ENCODE measurements at places on chromosomes 6 and 20.

DNA sequence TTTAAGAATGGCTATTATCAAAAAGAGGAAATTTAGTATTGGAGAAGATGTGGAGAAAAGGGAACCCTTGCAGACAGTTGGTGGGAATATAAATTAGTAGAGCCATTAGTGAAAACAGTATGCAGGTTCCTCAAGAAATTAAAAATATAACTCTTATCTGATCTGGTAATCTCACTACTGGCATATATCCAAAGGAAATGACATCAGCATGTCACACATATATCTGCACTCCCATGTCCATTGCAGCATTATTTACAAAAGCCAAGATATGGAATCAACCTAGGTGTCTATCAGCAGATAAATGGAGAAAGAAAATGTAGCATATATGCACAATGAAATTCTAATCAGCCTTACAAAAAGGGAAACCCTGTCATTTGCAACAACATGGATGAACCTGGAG is 2.6 kb downstream of the SIRPG start:
- peaks cover 4% of the 10 kb centered on the region for H3K27me3 ChIP-seq
- no peaks in the 10 kb centered on the region for H3K36me3 ChIP-seq
- no peaks in the 10 kb centered on the region for H3K4me1 ChIP-seq
- H3K4me3 ChIP-seq = no peak overlapping the region

- no peak for DNase-seq
- H3K27me3 ChIP-seq = no peaks in the 10 kb centered on the region
- no peaks in the 10 kb centered on the region for H3K4me1 ChIP-seq
- H3K27ac ChIP-seq = no peak overlapping the region
- H3K4me3 ChIP-seq = no peak overlapping the region
- no peaks in the 10 kb centered on the region for H3K36me3 ChIP-seq
Measured at GRCh38 chr20:751761-752160, 16.5 kb downstream of the SLC52A3 start.

GRCh38 chr6:143953922-143954321 is 54.1 kb downstream of the PLAGL1 start:
- no peaks in the 10 kb centered on the region for H3K27me3 ChIP-seq
- H3K4me1 ChIP-seq = no peaks in the 10 kb centered on the region
- DNase-seq = no peak
- no peak overlapping the region for H3K4me3 ChIP-seq

DNA sequence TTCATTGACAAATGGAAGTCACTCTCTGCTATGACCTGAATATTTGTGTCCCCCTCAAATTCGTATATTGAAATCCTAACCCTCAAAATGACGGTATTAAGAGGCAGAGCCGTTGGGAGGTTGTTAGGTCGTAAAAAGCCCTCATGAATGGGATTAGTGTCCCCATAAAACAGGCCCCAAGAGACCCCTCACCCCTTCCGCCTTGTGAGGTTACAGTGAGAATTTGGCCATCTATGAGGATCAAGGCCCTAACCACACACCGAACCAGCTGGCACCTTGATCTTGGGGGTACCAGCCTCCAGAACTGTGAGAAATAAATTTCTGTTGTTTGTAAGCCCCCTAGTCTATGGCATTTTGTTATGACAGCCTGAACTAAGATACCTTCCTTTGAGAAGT is 52.5 kb upstream of the SLC22A16 start:
- H3K27ac ChIP-seq = peak overlapping the region; percentile 3
- no peak for DNase-seq
- peaks cover 33% of the 10 kb centered on the region for H3K27me3 ChIP-seq
- H3K4me3 ChIP-seq = no peak overlapping the region

- no peak overlapping the region for H3K27ac ChIP-seq
- no peak for DNase-seq
- no peak overlapping the region for H3K4me3 ChIP-seq
- no peaks in the 10 kb centered on the region for H3K27me3 ChIP-seq
Measured at GRCh38 chr20:38115205-38115604, 49.9 kb downstream of the TGM2 start.

DNA sequence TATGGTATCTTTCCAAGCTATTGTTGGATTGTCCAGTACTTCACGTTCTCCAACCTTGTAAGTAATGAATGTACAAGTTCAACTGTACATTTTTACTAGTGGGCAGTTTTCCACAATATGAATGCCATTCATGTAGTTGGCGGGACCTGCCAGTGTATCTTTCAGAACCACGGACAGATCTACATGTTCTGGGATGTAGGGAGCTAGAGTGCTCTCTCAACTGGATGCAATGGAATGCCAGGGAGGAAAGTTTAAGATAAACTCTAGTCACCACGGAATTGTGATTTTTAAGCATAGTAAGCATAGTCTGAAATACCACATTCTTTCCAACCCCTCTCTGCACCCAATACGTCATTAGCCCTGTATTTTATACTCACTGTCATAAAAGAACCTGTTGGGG is 21.5 kb upstream of the HLA-C start:
- H3K4me3 ChIP-seq = no peak overlapping the region
- H3K27ac ChIP-seq = no peak overlapping the region
- H3K27me3 ChIP-seq = peaks cover 73% of the 10 kb centered on the region

GRCh38 chr6:170206851-170207431 is 83.9 kb downstream of the DLL1 start:
- H3K27ac ChIP-seq = no peak overlapping the region
- no peaks in the 10 kb centered on the region for H3K36me3 ChIP-seq
- H3K4me3 ChIP-seq = no peak overlapping the region
- no peaks in the 10 kb centered on the region for H3K4me1 ChIP-seq

- no peaks in the 10 kb centered on the region for H3K36me3 ChIP-seq
- H3K27me3 ChIP-seq = no peaks in the 10 kb centered on the region
- H3K4me1 ChIP-seq = no peaks in the 10 kb centered on the region
- no peak overlapping the region for H3K4me3 ChIP-seq
Measured at GRCh38 chr6:92538275-92538674, 881.1 kb downstream of the EPHA7 start.

GRCh38 chr20:3539311-3540107 is 68.7 kb downstream of the ATRN start:
- H3K27ac ChIP-seq = no peak overlapping the region
- peaks cover 4% of the 10 kb centered on the region for H3K36me3 ChIP-seq

DNA sequence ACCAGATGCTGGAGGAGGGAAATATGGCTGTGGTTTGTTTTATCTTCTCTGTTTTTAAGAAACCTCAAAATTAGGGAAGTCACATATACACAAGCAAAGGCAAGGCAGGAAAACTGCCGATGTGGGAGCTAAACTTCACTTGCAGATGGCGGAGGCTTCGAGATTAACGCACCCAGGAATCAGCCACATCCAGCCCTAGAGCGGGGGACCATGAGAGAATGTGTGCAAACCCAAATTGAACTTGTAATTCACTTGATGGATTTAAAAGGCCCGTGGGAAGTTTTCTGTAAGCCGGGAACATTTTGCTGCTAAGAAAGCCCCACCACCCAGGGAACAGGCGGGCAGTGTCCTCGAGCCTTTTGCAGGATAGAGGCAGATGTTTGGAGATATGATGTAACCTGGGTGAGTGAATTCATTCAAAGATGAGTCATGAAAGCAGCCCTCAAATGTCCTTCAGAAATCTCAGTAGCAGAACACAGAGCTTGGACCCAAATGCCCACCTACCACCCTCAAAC is 39.9 kb downstream of the PREX1 start:
- H3K36me3 ChIP-seq = peaks cover 3% of the 10 kb centered on the region
- H3K27me3 ChIP-seq = no peaks in the 10 kb centered on the region
- peak; percentile 78 for DNase-seq
- H3K4me3 ChIP-seq = no peak overlapping the region
- peak overlapping the region; percentile 54 for H3K27ac ChIP-seq

GRCh38 chr6:44524476-44525227 is 137.1 kb downstream of the CDC5L start:
- no peak for DNase-seq
- no peak overlapping the region for H3K4me3 ChIP-seq
- peaks cover 7% of the 10 kb centered on the region for H3K4me1 ChIP-seq

DNA sequence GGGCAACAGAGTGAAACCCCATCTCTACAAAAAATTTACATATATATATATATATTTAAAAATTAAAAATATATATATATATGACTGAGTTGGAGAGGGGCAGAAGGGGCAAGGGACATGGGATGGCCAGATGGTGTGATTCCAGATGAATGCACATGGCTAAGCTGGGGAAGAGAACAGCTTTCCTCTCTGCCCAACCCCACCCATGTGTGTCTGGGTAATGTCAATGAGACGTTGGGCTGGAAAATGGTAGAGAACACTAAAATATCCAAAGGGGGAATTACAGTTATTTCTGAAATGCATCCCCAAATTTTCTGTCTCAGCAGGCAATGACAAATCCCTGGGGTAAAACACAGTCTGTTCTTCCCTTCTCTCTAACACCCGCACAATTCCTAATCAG is 31.2 kb upstream of the CCND3 start:
- H3K36me3 ChIP-seq = no peaks in the 10 kb centered on the region
- no peaks in the 10 kb centered on the region for H3K27me3 ChIP-seq
- DNase-seq = no peak
- H3K4me3 ChIP-seq = no peak overlapping the region

- peak overlapping the region; percentile 85 for H3K27ac ChIP-seq
- H3K4me1 ChIP-seq = peaks cover 45% of the 10 kb centered on the region
- DNase-seq = peak; percentile 90
- peak overlapping the region; percentile 62 for H3K4me3 ChIP-seq
- H3K27me3 ChIP-seq = no peaks in the 10 kb centered on the region
- no peaks in the 10 kb centered on the region for H3K36me3 ChIP-seq
Measured at GRCh38 chr20:1802385-1803060, 92.7 kb upstream of the SIRPA start.

DNA sequence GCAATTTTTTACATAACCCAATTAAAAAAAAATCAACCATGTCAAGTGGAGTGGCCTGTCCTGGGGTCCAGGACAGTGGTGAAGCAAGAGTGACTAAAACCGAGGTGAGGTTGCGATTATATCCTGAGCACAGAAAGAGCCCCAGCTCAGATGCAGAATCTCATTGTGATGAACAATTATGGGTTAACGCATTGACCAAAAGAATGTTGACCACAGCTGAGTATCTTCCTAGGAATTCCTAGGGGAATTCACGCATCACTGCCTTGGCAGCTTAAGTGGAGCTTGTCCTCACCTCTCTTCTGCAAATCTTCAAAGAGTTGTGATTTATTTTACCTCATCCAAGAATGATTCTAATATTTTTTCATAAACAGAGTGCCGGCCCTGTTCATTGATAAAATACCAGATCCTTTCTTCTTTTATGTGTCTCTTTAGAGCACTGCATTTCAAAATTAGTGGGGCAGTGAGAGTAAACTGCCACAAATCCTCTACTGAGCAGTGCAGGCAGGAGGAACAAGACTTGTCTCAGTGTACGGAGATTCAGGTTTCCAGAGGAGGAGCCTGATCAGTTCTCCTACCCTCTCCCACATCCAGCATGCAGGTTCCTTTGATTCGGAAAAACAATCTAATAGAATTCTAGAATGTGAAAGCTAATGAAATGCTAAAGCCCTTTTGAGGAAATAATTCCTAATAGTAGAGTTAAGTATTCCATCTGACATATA is 60.1 kb upstream of the ZNF184 start:
- no peak overlapping the region for H3K27ac ChIP-seq
- H3K4me1 ChIP-seq = no peaks in the 10 kb centered on the region
- no peak for DNase-seq
- H3K36me3 ChIP-seq = no peaks in the 10 kb centered on the region
- no peaks in the 10 kb centered on the region for H3K27me3 ChIP-seq
- H3K4me3 ChIP-seq = no peak overlapping the region

DNA sequence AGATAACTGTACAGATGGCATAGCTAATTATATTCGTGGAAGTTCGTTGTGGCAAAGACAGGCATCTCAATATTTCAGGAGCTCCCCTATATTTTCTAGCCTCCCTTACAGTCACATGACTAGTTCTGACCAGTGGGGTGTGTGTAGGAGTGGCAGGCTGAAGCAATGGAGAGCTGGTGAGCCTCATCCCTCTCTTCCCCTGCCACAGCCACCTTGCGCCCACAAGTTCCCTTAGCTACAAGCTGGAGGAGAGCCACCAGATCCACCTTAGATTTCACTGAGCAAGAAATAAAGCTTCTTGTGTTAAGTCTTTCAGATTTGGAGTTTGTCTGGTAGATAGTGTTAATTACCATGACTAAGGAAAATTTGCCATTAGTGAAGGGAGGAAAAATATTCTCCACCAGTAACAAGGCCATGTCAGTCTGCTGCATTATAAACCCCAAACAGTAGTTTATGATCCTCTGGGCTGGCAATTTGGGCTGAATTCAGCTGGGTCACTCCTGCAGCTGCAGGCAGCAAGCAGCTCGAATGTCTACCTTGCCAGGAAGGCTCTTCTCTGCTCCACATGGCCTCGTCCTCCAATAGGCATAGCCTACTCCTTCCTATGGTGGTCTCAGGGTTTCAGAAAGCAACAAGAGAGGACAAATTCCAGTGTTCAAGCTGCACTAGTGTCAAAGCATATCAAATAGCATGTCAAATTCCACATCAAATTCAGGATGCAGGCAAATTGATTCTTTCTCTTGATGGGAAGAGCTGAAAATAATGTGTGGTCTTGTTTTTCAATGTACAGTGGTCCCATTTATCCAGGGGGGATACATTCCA is 7.4 kb upstream of the RBCK1 start:
- no peaks in the 10 kb centered on the region for H3K27me3 ChIP-seq
- peaks cover 26% of the 10 kb centered on the region for H3K36me3 ChIP-seq
- peak overlapping the region; percentile 32 for H3K27ac ChIP-seq
- H3K4me3 ChIP-seq = no peak overlapping the region

GRCh38 chr20:9363673-9364072 is 150.7 kb upstream of the LAMP5 start:
- H3K36me3 ChIP-seq = no peaks in the 10 kb centered on the region
- no peak overlapping the region for H3K4me3 ChIP-seq
- H3K4me1 ChIP-seq = no peaks in the 10 kb centered on the region
- H3K27me3 ChIP-seq = no peaks in the 10 kb centered on the region
- no peak for DNase-seq
- H3K27ac ChIP-seq = no peak overlapping the region

- H3K4me3 ChIP-seq = no peak overlapping the region
- no peaks in the 10 kb centered on the region for H3K4me1 ChIP-seq
- H3K36me3 ChIP-seq = no peaks in the 10 kb centered on the region
- H3K27ac ChIP-seq = no peak overlapping the region
- no peak for DNase-seq
- peaks cover 12% of the 10 kb centered on the region for H3K27me3 ChIP-seq
Measured at GRCh38 chr20:58149437-58150091, 78.9 kb downstream of the ANKRD60 start.

DNA sequence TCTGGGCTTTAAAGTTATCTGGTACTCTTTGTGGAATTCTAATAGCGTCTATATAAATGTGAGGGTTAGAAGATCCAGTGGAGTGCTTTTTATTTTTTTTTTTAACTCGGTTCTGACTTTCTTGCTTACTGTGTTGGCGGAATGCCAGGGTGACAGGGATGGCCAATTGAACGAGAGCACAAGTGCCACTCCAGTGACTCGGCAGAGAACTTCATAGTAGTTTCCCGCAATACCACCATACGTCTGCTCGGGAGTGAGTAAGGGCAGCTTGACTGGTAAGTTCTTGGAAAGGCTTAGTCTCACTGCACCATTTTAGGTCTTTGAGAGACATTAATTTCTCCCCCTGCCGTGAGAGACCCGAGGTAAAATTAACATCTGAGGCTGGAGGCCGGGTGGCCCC is 49.4 kb upstream of the TULP1 start:
- DNase-seq = peak; percentile 33
- H3K4me1 ChIP-seq = no peaks in the 10 kb centered on the region
- no peak overlapping the region for H3K27ac ChIP-seq
- H3K36me3 ChIP-seq = no peaks in the 10 kb centered on the region
- peaks cover 6% of the 10 kb centered on the region for H3K27me3 ChIP-seq

GRCh38 chr6:138891255-138891986 is 95.5 kb downstream of the ECT2L start:
- no peaks in the 10 kb centered on the region for H3K36me3 ChIP-seq
- H3K27me3 ChIP-seq = no peaks in the 10 kb centered on the region
- no peak overlapping the region for H3K4me3 ChIP-seq
- no peaks in the 10 kb centered on the region for H3K4me1 ChIP-seq
- no peak overlapping the region for H3K27ac ChIP-seq
